ENCODE measurements at places on chromosomes 5 and 9.

GRCh38 chr9:34072410-34072809 is 23.7 kb upstream of the UBAP2 start:
- DNase-seq: no peak

GRCh38 chr5:128237546-128237945 is 154.0 kb downstream of the SLC12A2 start:
- no peak for DNase-seq

GRCh38 chr5:1792842-1793266 is 6.8 kb downstream of the MRPL36 start:
- peak; percentile 69 for DNase-seq

- no peak for DNase-seq
These were observed 1802.5 kb downstream of the EFNA5 start for GRCh38 chr5:105868038-105868780.

- no peak for DNase-seq
These were observed 553.1 kb upstream of the TUSC1 start for GRCh38 chr9:26231391-26231790.

- no peak for DNase-seq
These were observed 103.1 kb downstream of the EHMT1 start for GRCh38 chr9:137721899-137722298.

- DNase-seq: no peak
These were observed 63.1 kb downstream of the CRB2 start for GRCh38 chr9:123419091-123419490.

DNA sequence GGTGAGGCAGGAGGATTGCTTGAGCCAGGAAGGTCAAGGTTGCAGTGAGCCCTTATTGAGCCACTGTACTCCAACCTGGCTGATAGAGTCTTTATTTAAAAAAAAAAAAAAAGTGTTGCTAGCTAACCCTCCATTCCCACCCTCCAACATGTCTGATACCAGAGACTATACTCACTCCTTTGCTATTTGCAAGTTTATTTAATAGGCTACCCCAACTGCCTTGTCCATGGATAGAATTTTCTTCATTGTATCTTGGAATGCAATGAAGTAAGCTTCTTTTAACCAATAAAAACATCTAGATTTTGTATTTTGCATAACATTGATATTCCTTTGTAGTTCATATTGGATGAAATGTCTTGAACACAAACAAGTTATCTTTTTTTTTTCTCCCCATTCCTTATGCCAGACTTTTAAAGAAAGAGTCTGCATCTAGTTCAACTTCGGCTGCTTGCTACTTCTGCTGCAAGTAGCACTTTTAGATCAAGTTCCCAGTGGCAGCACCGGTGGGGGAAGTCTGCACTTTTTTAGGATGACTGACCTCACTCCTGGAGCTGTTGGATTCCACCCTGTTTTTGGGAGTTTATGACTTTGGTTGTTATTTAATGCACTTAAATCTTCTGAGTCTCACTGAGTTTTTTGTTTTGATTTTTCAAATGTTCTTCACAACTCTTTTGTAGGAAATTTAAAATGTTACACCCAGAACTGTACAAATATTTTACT is 112.5 kb downstream of the UHRF2 start:
- DNase-seq: no peak

GRCh38 chr5:129051283-129051682 is 43.3 kb upstream of the ISOC1 start:
- DNase-seq: no peak

GRCh38 chr9:114893221-114894010 is 37.0 kb downstream of the TNFSF8 start:
- DNase-seq: no peak

GRCh38 chr5:127885176-127885575 is 182.0 kb downstream of the CCDC192 start:
- no peak for DNase-seq

GRCh38 chr5:145801195-145801594 is 33.9 kb downstream of the PRELID2 start:
- no peak for DNase-seq

- no peak for DNase-seq
These were observed 9.4 kb downstream of the TOR1B start for GRCh38 chr9:129812385-129812784.

DNA sequence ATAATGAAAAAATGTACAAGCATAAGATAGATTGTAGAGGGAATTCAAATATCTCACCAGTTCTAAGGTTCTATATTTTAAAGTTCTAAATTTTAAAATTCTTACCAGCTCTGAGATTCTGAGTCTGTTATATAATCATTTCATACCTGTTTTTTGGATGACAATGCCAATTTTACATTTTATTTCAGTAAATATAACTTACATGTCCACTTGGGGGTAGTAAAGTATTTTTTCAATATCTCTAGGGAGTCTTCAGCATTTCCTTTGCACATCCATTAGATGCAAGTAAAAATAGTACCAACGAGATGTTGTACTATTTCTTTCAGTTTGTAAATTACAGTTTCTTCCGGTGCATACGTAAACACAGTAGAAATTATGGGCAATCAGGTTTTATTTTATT is 25.7 kb downstream of the NMUR2 start:
- no peak for DNase-seq

- DNase-seq: no peak
These were observed 332.8 kb downstream of the MLLT3 start for GRCh38 chr9:20289423-20290010.

DNA sequence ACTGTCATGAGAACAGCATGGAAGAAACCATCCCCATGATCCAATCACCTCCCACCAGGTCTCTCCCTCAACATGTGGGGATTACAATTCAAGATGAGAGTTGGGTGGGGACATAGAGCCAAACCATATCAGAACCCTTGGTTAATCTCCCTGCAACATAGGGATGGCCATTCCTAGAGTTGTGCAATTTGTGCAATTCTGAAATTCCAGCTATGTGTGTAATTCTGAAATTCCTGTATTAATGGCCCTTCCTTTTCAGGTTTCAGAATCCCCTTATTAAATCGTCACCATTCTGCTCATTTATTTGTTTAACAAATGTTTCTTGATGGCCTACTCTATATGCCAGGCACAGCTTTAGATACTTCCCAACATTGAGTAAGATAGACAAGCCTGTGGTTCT is 282.6 kb downstream of the SMARCA2 start:
- DNase-seq: no peak

- DNase-seq: no peak
These were observed 9.1 kb upstream of the DNAJC25 start for GRCh38 chr9:111621895-111622480.

DNA sequence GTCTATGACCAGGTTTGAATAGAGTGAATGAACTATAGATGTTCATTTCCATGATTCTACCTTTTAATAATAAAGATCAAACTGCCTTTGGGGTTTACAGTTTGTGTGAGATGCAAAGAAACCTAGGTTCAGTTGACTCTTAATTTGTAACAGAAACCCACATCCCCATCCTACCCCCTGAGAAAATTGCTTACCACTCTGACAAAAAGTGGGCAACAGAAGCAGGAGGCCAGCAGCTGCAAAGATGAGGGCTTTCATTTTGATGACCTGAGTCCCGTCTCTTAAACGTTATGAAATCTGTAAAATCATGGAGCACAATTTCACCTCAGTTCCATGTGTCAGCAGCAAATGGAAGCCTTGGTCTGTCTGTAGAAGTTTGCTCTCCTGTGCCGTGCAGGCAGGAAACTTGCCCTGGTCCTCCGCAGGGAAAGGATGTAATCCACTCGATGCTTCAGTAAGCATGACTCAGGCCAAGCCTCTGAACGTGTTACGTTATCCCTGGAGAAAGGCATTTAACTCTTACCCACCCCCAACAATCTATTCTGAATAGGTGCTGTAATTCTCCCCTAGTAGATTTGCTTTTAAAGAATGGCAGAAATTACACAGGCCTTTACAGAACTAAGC is at the start of gene F2RL2:
F2RL2 (minus strand) TSS at position 431 of the 624 bp plus-strand sequence; CDS start at position 258, 173 bp downstream.
- no peak for DNase-seq

GRCh38 chr9:69370430-69370829 is 45.4 kb downstream of the ENTREP1 start:
- DNase-seq: no peak

DNA sequence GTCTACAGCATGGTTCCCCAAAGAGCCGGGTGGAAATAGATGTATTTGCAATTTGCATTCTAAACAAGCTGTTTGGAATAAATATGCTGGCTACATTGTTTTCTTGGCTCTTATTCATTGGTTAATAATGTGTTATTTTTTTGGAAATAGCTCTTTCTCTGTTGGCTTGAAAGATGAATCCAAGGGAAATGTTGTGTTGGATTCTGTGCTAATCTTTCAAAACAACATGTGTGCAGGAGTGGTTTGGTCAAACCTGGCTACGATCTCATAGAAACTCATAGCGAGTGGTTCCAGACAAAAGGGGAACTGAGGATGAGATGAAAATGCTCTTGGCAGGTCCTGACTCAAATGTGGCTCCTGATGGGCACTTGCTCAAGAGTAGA is 63.7 kb upstream of the CXCL14 start:
- no peak for DNase-seq

- DNase-seq: peak; percentile 30
These were observed 66.7 kb upstream of the CAST start for GRCh38 chr5:96595300-96596090.

- DNase-seq: no peak
These were observed 22.3 kb upstream of the DPYSL3 start for GRCh38 chr5:147532156-147532555.

- no peak for DNase-seq
These were observed 29.4 kb downstream of the SYK start for GRCh38 chr9:90830977-90831376.

- no peak for DNase-seq
These were observed 293 bp downstream of the CENPP start for GRCh38 chr9:92325991-92326500.

DNA sequence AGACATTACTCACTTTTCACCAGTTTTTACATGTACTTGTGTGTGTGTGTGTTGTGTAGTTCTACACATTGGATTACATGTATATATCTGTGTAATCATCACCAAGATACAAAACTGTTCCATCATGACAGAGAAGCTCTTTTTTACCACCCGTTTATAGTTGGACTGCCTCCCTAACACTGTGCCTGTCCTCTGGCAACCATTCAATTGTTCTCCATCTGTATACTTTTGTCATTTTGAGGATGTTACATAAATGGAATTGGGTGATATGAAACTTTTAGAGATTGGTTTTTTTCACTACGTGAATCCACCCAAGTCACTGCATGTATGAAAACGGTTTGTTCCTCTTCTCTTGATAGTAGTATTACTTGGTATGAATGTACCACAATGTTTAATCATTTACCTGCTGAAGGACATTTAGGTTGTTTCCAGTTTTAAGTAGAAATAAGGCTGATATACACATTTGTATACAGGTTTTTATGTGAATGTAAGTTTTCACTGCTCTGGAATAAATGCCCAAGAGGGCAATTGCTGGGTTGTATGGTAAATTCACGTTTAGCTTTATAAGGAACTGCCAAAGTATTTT is 126.2 kb downstream of the MAPKAP1 start:
- no peak for DNase-seq

- DNase-seq: no peak
These were observed 29.4 kb downstream of the NANS start for GRCh38 chr9:98085944-98086343.

GRCh38 chr5:137822984-137823383 is 44.7 kb upstream of the MYOT start:
- no peak for DNase-seq

DNA sequence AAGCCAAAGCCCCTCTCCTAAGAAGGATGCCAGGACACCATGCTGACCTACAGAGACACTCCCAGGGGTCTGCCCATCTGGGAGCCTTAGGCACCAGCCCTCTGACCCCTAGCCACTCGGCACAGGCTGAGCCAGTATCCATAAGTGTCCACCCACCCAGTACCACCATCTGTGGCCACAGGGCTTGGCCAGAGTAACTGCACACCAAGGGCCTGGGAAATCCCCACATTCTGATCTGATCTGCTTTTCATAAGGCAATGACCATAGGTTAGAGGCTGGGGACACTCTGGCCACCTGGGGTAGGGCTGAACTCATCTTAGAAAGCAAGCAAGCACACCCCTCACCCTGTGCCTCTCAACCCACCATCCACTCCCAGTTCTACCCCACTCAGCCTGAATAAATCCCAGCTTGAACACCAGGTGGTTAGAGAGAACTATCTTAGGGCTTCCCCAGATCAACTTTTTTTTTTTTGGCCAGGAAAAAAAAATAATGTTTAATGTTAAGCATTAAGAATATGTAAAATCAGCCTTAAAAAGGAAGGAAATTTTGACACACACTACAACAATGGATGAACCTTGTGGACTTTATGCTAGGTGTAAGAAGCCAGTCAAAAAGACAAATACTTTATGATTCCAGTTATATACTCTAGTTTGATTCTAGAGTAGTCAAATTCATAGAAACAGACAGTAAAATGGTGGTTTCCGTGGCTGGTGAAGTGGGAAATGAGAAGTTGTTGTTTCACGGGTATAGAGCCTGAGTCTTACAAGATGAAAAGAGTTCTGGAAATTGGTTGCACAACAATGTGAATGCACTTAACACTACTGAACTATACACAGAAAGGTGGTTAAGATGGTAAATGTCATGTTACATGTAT is 6.2 kb downstream of the GNPDA1 start:
- no peak for DNase-seq

- no peak for DNase-seq
These were observed 15.5 kb upstream of the TARS1 start for GRCh38 chr5:33425314-33425713.

GRCh38 chr5:52661903-52662595 is 125.7 kb upstream of the ITGA1 start:
- DNase-seq: no peak

DNA sequence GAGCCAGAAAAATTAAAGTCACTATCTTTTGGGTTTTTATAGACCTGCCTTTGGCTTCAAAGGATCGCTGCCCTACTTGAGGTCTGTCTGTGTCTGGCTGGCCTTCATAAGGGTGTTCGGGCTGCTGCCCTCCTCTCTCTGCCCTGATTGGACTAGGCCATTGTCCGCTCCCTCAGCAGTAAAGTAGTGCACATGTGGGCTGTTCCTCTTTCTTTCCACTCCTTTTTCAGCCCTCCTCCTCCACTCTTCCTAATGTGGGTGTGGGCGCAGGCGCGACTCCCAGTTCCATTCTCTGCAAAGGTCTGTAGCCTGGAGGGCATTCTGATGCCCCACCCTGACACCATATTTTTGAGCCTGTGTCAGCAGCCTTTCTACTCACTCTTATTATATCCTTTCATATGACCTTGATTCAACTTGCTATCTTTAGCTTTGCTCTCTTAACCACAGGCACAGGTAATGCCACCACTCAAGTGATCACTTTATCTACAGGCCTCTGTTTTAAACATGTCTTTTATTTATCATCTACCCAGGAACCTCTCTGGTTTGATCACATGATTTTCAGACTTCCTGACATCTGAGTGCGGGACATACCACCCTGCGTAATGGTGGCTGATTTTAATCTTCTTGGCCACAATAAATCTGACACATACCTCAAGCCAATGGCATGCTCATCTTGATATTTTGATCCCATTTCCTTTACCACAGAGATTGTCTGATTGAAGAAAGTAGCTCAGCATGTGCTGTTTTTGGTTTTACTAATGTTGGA is 144.5 kb downstream of the AOPEP start:
- no peak for DNase-seq

All from stimulated activated CD4-positive, alpha-beta T cell treated with anti-CD3 and anti-CD28 coated beads, Interleukin-2, amount 100 ng/mL, for 48 hours (primary cell).